GM12878 (cell line): ENCODE measurements at places on chromosomes 6 and 20.

GRCh38 chr6:44659726-44660125, 272.2 kb downstream of the CDC5L start:
- H3K36me3 ChIP-seq = no peaks in the 10 kb centered on the region
- H3K27ac ChIP-seq = no peak overlapping the region
- DNase-seq = no peak

- no peak for DNase-seq
These were observed 153.8 kb downstream of the ERMARD start for GRCh38 chr6:169905041-169905807.

- H3K4me1 ChIP-seq = no peaks in the 10 kb centered on the region
- H3K27me3 ChIP-seq = no peaks in the 10 kb centered on the region
- no peaks in the 10 kb centered on the region for H3K36me3 ChIP-seq
- H3K27ac ChIP-seq = no peak overlapping the region
These were observed 68.4 kb downstream of the RSPO3 start for GRCh38 chr6:127186889-127187288.

DNA sequence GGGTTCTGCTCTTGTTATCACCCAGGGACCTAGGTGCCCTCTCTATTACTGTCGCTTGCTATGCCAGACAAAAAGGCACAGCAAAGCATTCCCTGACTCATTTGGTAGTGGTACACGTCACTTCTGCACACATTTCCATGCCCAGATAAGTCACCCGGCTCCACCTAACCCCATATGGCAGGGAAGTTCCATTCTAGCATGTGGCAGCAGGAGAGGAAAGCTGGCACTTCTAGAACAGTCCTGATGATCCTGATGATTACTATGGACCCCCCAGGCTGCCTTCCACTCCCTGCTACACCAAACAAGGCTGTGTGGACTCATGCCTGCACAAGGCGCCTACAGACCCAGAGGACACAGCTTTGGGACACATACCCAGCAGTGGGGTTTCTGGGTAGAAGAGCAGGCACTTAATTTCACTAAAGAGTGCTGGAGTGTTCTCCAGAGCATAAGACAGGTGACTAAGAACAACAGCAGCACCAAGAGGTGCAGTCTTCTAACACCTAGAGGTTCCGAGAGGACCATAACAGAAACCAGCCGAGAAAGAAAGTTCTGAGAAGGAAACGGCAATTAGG, 53.5 kb upstream of the NELFCD start:
- H3K27me3 ChIP-seq = no peaks in the 10 kb centered on the region
- H3K36me3 ChIP-seq = no peaks in the 10 kb centered on the region
- no peak overlapping the region for H3K4me3 ChIP-seq
- no peak for DNase-seq
- no peak overlapping the region for H3K27ac ChIP-seq

DNA sequence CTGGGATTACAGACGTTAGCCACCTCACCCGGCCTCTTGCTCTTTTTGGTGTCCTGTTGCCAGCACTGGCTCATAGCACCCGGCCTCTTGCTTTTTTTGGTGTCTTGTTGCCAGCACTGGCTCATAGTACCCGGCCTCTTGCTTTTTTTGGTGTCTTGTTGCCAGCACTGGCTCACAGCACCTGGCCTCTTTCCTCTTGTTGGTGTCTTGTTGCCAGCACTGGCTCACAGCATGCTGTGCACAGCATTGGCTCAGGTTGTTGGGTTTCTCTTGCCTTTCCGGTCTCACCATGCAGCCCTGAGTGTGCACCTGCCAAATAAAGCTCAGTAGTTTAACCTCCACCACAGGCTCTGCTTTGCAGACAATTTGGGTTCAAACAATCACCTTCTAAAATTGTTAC, 208.2 kb downstream of the THBS2 start:
- no peaks in the 10 kb centered on the region for H3K27me3 ChIP-seq
- H3K4me1 ChIP-seq = no peaks in the 10 kb centered on the region
- H3K27ac ChIP-seq = no peak overlapping the region
- H3K36me3 ChIP-seq = no peaks in the 10 kb centered on the region
- no peak for DNase-seq
- no peak overlapping the region for H3K4me3 ChIP-seq

DNA sequence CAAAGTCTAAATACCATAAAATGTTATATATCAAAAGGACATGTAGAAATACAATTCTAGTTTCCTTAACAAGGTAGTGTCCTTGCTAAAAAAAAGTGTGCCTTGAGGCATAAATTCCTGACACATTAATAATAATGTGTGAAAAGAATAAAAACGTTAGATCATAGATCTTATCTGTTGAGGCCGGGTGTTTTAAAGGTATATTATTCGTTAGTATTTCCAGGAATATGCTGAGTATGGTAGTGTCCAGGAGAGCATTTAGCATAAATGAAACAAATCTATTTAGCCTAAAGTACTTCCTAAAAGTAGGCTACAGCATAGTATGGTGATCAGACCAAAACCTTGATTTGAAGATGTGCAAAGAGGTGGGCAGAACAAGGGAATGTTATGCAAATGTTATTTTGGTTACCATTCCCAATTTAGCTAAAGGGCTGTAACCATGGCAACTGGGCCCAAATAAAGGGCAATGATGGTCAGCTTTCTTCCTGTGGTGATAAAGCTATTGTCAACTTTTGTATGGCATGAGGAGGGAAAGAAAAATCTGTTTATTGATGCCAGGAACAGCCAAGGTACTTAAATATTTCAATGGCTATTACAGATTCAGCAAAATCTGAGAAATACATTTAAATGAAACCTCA, 18.9 kb downstream of the MKKS start:
- H3K4me3 ChIP-seq = no peak overlapping the region
- no peaks in the 10 kb centered on the region for H3K27me3 ChIP-seq
- H3K4me1 ChIP-seq = peaks cover 8% of the 10 kb centered on the region
- no peak for DNase-seq
- peaks cover 13% of the 10 kb centered on the region for H3K36me3 ChIP-seq
- H3K27ac ChIP-seq = no peak overlapping the region

DNA sequence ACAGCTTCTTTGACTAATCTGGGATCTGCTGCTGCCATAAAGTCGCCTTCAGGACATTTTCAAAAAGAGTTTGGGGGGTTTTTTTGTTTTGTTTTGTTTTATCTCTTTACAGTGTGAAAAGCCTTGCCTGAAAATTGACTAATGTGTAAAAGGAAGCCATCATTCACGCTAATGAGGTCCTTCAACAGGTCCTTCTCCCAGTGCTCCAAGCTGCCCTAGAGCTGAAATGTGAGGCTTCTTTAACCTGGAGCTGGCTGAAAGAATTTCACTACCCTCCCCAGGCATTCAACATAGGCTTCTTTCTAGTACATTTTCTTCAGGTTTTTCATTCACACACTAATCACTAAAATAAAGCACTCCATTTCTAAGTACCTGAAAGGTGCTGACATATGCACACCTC, 145.1 kb upstream of the PRDM1 start:
- no peak overlapping the region for H3K4me3 ChIP-seq
- H3K4me1 ChIP-seq = no peaks in the 10 kb centered on the region
- peaks cover 1% of the 10 kb centered on the region; the same call in 1 of the 2 replicates for H3K27me3 ChIP-seq
- H3K36me3 ChIP-seq = no peaks in the 10 kb centered on the region

DNA sequence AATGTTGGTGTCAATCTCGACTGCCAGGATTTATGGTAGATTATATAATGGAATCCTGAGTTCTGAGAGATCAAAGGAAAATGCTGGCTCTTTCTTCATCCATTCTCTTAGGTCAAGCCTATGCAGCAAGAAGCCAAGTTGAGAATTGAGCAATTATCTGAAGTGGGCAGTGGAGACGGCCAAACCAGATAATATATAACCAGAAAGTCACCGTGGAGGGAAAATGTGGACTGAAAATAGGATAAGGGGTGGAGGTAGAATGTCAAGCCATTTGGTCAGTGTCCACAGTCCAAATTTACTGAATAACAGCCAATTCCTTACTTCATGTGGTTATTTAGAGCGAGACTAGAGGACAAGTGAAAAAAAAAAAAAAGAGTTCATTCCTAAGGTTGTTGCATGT, 107.8 kb upstream of the ESR1 start:
- peaks cover 8% of the 10 kb centered on the region for H3K4me1 ChIP-seq
- H3K27me3 ChIP-seq = no peaks in the 10 kb centered on the region
- no peak for DNase-seq
- no peaks in the 10 kb centered on the region for H3K36me3 ChIP-seq
- no peak overlapping the region for H3K27ac ChIP-seq
- no peak overlapping the region for H3K4me3 ChIP-seq

GRCh38 chr6:89977808-89978748, 83.8 kb downstream of the GJA10 start:
- H3K36me3 ChIP-seq = no peaks in the 10 kb centered on the region
- DNase-seq = no peak

DNA sequence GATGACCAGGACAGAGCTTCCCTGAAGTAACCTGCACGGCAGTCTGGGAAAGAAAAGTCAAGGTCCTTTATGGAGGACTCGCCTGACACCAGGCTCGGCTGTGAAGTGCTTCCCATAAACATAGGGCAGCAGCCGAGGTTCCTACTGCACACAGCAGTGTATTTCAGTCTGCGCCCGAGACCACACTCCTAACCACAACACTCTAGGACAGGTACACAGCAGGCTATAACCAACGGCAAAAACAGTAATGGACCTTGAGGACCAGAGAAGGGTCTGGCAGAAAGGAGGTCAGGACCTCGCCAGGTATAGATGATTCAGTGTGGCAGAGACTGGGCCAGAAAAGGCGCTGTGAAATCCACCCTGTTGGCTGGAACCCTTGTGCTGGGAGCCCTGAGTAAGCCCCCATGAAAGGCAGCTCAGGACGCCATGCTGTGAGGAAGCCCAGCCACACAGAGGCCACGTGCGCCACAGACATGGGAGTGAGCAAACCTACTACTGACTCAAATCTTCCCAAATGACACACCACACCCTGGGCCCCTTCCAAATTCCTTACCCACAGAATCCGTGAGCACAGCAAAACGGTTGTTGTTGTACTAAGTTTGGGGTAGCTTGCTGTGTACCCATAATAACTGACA, 129.6 kb upstream of the CST7 start:
- DNase-seq = no peak
- no peak overlapping the region for H3K4me3 ChIP-seq
- peaks cover 4% of the 10 kb centered on the region for H3K4me1 ChIP-seq
- no peaks in the 10 kb centered on the region for H3K27me3 ChIP-seq
- no peaks in the 10 kb centered on the region for H3K36me3 ChIP-seq

GRCh38 chr6:3835785-3836184, 13.4 kb upstream of the FAM50B start:
- no peaks in the 10 kb centered on the region for H3K27me3 ChIP-seq
- no peaks in the 10 kb centered on the region for H3K4me1 ChIP-seq
- DNase-seq = no peak

DNA sequence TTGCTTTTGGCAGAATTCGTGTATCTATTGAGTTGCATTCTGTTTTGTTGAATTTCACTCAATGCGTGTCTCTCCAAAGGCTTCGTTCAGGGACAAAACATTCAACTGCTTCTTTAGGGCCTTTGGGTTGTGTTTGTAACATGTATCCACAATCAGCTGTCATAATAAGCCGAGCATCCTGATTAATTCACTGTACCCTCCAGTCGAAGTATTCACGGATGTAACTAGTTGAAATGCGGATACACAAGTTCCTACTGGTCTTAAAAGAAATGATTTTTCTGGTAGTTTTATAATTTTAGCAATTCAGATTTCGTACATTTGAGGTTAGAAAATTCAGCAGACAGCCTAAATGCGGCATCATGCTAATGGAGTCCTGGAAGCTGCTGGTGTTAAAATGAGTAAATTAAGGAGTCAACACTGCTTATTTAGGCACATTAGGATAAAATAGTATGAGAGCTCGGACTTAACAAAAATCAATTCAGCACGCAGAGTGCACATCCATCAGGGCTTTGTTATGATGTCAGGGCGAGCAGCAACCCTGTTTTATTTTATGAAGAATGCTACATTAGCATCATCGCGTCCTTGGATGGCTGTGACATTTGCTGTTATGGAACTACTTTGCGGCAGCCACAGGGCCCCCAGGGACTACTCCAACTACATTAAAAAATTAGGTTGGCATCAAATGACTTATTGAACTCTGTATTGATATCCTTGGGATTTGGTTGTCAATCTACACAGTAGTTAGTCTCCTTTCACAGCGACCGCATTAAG, 489.3 kb upstream of the FLRT3 start:
- peaks cover 22% of the 10 kb centered on the region for H3K4me1 ChIP-seq
- H3K36me3 ChIP-seq = no peaks in the 10 kb centered on the region
- H3K27ac ChIP-seq = no peak overlapping the region
- DNase-seq = no peak
- H3K4me3 ChIP-seq = no peak overlapping the region

GRCh38 chr6:145214570-145214969, 520.8 kb downstream of the EPM2A start:
- no peak overlapping the region for H3K27ac ChIP-seq
- H3K27me3 ChIP-seq = no peaks in the 10 kb centered on the region
- peaks cover 15% of the 10 kb centered on the region for H3K4me1 ChIP-seq
- no peaks in the 10 kb centered on the region for H3K36me3 ChIP-seq
- no peak for DNase-seq

GRCh38 chr20:46865824-46866223, 28.8 kb upstream of the EYA2 start:
- H3K4me1 ChIP-seq = no peaks in the 10 kb centered on the region
- DNase-seq = no peak
- H3K4me3 ChIP-seq = no peak overlapping the region
- no peaks in the 10 kb centered on the region for H3K36me3 ChIP-seq
- H3K27ac ChIP-seq = no peak overlapping the region

DNA sequence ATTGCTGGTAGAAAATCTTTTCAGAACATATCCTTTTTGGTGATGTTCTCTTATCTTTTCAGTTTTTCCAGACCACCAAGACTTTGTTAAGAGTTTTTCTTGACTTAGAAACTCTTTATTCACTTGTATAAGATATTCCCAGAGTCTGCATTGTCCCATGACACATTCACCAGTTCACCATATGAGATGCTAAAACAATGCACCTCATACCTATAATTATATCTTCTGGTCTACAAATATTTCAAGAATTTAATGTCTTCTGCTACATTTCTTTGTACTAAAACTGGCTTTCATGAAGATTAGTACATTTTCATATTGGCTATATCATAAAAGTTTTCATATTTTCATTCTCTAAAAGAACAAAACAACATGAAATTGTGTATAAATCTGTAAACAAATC, 111.3 kb downstream of the ADGRG6 start:
- H3K4me1 ChIP-seq = no peaks in the 10 kb centered on the region
- no peaks in the 10 kb centered on the region for H3K36me3 ChIP-seq
- no peak overlapping the region for H3K27ac ChIP-seq
- no peaks in the 10 kb centered on the region for H3K27me3 ChIP-seq

- DNase-seq = no peak
- H3K36me3 ChIP-seq = no peaks in the 10 kb centered on the region; the same call in none of the 2 replicates
- H3K27ac ChIP-seq = no peak overlapping the region
- H3K4me1 ChIP-seq = peaks cover 10% of the 10 kb centered on the region
- no peaks in the 10 kb centered on the region for H3K27me3 ChIP-seq
- H3K4me3 ChIP-seq = no peak overlapping the region
These were observed 61.4 kb downstream of the LY86 start for GRCh38 chr6:6649824-6650349.
